ENCODE measurements at places on chromosomes 2 and 18. TPM values are rescaled to one million over a fixed set of nuclear protein-coding genes. Genes with fewer than 3 reads are reported as not detected.

Gene DSG4
- total RNA-seq, result not detected

- H3K4me1 ChIP-seq, result peaks cover 11% of the 10 kb centered on the region
- H3K27me3 ChIP-seq, result peaks cover 4% of the 10 kb centered on the region
- H3K36me3 ChIP-seq, result no peaks in the 10 kb centered on the region
- H3K4me3 ChIP-seq, result no peak overlapping the region
Observed at GRCh38 chr2:106053116-106053515, 141.0 kb downstream of the UXS1 start.

Gene AQP12A
- not detected for total RNA-seq

Gene NXPH2
- not detected for total RNA-seq

Measured in activated B cell treated with CpG ODN at 0.5 μM for 24 hours (primary cell).